ENCODE measurements at places on chromosomes 2 and 18.

GRCh38 chr2:176132205-176133171, 3.0 kb downstream of the HOXD8 start:
- DNase-seq = peak; percentile 80

DNA sequence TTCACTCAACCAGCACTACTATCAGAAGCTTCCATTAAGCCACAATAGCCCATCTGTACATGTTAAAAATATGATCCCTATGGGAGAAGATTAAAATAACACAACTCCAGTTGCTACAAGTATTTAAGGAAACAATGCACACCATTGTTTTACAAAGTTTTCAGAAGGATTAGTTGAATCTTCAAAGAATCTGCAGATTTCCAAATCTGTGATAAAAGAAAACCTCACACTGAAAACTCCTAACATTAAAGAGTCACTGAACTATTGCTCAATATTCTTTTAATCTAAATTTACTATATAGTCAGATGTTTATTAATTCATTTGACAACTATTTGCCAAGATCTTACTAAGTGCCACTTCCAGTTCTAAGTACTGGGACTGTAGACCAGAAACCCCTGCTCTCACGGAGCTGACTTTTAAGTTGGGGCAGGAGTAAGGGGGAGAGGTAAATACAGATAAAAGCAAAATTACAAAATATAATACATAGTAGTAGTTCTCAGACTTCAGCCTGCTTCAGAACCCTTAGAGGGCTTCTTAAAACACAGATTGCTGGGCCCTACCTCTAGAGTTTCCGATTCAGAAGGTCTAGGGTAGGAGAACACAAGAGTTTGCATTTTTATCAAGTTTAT, 94.4 kb downstream of the STK39 start:
- no peak for DNase-seq

DNA sequence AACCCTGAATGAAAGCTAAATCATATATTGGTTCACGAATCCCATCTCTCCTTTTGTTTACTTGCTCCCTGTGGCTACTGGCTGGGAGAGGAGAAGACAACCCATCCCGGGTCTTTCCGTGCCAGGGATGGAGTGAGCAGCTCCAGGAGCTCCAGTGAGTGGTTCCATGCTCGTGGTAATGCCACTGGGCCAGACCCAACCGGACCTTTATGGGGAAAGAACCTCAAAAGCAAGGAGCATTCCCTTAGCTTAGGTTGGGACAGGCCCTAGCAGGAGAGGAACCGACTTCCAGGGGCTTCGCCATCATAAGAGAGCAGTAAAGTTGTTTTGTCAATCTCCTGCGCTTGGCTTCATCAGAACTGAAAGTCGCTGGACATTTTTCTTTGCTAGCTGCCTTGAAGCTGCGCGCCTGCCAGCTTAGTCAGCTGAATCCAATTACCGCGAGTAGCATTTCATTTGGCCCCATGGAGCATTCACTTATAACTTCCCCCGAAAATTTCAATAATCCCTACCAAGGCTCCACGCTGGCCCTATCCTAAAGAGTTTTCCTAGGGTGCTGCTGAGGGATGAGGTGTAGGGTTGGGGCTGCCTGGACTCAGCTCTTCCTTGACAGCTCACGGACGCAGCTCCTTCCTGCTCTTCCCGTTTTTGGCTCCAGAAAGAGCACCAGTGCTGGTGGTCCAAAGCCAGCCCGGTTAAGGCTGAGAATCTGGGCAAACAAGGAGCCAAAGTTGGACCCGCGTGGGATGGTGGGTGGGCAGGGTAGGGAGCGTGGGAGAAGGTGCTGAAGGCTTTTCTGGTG, 4.9 kb downstream of the HOXD3 start:
- no peak for DNase-seq

DNA sequence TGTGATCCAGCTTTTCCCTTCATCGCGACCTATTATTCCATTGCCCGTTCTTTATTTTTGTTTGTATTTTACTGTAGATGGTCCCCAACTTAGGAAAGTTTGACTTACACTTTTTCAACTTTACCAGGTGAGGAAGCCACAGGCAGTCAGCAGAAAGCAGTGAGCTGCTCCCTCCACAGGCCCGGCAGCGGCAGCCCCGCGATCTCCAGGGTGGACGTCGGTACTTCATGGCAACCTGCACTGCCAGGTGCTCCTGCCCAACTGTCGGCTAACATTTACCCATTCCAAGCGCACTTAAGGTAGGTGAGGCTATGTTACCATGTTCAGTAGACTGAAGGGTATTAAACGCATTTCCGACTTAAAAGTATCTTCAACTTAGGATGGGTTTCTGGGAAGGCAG, 12.8 kb downstream of the ZNF516 start:
- DNase-seq = no peak

DNA sequence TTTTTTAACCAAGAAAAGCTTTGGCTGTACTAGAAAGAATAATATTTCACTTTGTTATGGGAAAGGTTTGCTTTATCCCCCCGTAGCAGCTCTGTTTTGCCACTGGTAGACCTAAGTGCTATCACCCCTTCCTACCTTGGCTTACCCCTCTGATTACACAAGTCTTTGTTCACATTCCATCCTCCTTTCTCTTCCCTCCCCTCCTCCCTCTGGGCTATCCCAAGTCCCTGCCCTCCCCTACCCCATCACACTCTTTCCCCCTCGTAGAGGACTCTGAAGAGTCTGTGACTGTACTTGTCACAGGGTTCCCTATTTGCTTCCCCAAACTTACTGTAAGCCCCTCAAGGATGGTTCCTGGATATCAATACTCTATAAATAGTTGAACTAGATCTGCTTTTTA, 152.9 kb upstream of the NOSTRIN start:
- no peak for DNase-seq

GRCh38 chr2:179377296-179377695, 112.7 kb upstream of the SESTD1 start:
- DNase-seq = no peak

- DNase-seq = no peak
Measured at GRCh38 chr2:216245391-216245975, 126.8 kb downstream of the MARCHF4 start.

DNA sequence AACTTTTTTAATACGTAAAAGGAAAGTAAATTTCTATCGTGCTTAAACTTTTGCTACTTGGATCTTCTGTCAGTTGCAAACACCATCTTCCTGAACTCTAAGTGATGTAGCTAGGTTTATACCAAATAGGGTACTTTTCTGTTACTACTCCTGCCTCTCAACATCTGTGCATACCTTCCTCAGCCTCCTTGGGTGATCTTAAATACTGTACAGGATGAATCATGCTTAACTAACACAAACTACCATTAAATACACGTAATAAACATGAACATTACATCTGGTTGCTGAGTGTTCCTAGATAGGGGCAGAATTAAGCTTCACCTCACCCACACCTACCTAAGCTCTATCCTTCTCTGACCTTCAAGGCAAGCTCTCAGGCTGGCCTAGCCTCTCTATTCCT, 398.0 kb downstream of the TXNL1 start:
- DNase-seq = no peak

DNA sequence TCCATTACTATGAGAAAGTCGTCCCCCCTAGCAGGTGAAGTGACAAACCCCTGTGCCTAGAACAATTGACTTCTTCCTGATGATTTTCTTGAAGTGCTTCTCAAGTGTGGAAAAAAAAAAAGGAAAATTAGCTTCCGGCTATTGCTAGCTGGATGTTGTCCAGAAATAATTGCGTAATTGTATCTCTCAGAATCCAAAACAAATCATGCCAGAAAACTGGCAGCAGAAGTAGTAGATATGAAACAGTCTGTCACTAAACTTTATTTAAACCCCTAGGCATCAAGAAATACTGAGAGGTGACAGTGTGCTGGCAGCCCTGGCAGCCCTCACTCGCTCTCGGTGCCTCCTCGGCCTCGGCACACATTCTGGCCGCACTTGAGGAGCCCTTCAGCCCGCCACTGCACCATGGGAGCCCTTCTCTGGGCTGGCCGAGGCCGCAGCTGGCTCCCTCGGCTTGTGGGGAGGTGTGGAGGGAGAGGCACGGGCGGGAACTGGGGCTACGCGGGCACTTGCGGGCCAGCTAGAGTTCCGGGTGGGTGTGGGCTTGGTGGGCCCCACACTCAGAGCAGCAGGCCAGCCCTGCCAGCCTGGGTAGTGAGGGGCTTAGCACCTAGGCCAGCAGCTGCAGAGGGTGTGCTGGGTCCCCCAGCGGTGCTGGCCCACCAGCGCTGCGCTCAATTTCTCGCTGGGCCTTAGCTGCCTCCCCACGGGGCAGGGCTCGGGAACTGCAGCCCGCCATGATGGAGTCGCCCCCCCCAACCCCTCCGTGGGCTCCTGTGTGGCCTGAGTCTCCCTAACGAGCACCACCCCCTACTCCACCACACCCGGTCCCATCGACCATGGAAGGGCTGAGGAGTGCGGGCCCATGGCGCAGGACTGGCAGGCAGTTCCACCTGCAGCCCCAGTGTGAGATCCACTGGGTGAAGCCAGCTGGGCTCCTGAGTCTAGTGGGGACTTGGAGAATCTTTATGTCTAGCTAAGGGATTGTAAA, 80.5 kb upstream of the ABCA12 start:
- DNase-seq = no peak

DNA sequence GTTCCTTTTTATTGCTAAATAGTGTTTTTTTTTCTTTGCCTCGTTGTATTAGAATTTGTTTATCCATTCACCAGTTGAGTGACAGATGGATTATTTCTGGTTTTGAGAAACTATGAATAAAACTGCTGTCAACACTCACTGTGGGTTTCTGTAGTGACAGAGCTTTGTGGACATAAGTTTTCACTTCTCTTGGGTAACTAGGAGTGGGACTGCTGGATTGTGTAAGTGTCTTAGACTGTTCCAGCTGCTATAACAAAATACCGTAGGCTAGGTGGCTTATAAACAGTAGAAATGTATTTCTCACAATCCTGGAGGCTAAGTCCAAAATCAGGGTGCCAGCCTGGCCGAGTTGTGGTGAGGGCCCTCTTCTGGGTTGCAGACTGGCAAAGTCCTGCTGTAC, 71.9 kb downstream of the TNFRSF11A start:
- no peak for DNase-seq

DNA sequence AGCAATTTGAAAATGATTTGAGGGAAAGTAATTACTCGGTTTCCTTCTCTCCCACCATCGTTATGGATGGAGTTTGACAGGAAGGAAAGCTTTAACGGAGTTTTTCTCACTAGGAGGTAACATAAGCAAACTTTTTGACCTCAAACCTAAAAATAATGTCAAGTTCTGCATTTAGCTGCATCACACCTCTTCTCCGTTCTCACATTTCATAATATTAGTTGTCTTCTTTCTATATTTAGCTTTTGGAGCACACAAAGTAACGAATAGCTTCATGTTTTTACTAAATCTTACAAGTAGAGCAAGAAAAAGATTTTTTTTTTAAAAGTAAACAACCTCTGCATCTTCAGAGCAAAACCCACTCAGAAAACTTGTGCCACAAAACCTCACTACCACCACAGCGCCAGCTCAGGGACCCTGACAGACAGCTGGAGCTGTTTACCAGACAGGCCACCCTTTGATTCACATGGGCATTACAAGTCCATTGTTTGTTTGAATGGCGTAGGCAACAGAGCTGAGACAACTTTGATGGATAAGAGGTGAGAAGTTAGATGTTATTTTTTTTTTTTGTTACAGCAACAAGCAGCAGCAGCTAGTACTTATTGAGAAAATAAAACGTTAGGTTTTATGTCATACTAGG, 21.9 kb upstream of the ICOS start:
- no peak for DNase-seq

DNA sequence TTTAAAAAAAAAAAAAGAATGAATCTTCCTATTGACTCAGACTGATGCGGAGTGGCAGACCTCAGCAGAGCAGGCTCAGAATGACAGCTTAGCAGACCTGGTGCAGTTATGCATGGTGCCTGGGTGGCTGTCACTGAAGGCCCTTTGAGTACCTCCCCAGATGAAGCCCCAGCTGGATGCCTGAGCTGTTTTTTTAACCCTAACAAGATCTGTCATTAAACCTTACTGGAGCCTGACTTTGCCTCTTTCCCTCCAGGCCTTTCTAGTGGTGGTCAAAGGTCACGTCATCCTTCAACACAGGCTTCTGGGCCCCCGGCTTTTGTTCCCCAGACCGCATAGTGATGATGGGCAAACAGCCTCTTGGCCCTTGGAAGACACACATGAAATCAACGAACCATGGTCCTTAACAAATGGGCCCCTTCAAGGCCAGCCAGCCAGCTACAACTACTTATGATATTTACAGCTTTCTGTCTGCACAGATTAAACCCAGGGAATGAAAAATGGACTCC, 138.3 kb upstream of the CYP1B1 start:
- DNase-seq = no peak

DNA sequence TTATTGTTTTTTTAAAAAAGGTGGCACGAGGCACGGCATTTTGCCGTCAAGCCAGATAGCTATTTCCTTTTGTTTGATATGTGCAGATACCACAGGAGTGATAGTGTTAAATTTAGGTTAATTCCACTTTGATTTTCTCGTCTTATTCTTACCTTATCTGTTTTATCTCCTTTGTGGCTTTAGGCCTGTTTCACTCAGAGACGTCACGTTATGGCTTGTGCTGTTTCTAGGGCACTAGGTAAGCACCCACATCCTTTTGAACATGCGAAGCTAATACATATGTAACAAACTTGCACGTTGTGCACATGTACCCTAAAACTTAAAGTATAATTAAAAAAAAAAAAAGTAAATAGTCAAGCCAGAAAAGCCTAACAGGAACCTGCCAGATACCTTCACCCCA, 57.8 kb downstream of the C18orf63 start:
- no peak for DNase-seq

GRCh38 chr2:206275312-206276055, 1.0 kb downstream of the ZDBF2 start:
- DNase-seq = no peak

DNA sequence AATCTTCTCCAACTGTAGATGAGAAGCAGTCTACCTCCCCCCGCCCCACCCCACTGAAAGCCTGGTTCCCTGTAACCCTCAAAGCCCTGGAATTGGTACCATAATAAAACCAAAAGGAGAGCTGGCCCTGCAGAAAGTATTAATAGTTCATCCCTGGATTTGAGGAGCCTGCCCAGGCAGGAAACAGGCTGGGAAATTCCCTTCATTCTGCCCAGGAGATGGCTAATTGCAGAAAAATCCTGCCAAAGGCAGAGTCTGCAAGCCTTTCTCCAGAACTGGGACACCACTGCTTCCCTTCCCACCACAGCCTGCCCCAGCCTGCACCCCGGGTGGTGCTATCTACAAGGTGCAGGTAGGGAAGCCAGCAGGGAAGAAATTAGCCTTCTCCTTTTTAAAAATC, 16.3 kb downstream of the GKN2 start:
- no peak for DNase-seq

GRCh38 chr18:59249199-59249774, 24.0 kb downstream of the RAX start:
- DNase-seq = peak; percentile 73

DNA sequence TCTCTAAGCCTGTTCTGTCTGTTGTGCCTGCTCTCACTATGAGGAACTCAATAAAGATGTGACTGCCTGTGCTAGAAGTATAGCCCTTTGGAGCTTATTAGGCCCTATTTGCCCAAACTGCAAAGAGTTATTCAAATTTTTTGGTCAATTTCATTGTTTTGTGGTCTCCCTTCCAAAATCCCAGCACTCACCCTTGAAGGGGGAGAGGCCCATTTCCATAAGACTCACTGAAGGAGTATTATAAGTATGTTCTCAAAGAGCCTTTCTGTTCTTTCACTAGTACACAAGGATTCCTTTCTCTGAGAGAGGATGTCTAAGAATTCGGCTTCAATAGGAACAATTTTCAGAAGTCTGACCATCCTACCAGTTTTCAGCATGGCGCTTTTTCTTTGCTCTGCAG, 641.9 kb upstream of the REG3G start:
- no peak for DNase-seq
